ENCODE measurements at places on chromosomes 16 and 17.
A peak's percentile ranks its signal among the peaks of the same experiment; 100 is the strongest.

- DNase-seq = no peak
These were observed 15.7 kb upstream of the GFOD2 start for GRCh38 chr16:67734731-67735201.

GRCh38 chr17:78739331-78739931, 42.6 kb downstream of the CYTH1 start:
- DNase-seq = no peak

GRCh38 chr17:31072186-31072585, 22.6 kb upstream of the NF1 start:
- peak; percentile 98 for DNase-seq

GRCh38 chr16:333406-334094, 19.0 kb downstream of the AXIN1 start:
- DNase-seq = no peak

- no peak for DNase-seq
These were observed 17.4 kb downstream of the RNF213 start for GRCh38 chr17:80277751-80278671.

- no peak for DNase-seq
These were observed 21.3 kb downstream of the NECAB2 start for GRCh38 chr16:83989300-83989699.

GRCh38 chr16:54503011-54503855, 216.6 kb upstream of the IRX3 start:
- no peak for DNase-seq

DNA sequence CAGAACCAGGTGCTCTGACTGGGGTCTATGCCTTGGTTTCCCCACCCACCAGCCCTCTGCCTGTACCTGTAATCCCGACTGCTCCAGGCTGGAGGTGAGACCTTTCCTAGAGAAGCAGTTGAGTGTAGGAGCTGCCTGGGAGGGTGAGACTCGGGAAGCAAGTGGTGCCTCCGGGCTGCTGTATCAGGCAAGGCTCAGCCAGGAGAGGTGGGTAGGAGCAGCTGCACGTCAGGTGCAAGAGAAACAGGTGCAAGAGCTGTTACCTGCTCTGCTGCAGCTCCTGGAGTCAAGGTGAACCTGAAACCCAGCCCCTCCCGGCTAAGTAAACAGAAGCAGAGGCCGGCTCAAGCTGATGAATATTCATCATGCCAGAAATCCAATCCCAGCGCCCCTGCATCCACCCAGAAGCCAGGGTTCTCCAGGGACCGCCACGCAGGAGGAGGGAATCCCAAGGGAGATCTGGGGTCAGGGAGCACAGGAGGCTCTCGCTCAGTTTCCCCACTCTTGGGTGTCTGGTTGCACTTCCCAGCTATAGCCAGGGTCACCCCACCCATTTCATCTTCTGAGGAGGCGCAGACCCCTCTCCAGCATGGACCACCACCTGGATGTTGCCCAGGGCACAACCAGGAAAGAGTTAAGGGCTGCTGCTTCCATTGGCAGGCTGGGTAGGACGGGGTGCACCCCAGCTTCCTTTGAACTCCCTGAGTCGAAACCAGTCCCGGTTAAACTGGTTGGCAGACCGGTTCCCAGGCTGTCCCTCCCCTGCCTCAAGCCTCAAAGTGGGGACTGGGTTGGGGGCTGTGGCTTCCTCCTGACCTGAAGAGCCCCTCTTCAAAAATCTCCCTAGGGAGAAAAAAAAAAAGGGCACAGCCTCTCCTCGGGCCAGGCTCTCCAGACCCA, at the start of gene PRR15L:
TSS of gene PRR15L (minus strand) at position 293 of the 900 bp plus-strand sequence. CDS start 4,649 bp downstream, outside the sequence.
- no peak for DNase-seq

GRCh38 chr17:31902693-31903092, 1.2 kb upstream of the UTP6 start:
- DNase-seq = no peak

- no peak for DNase-seq
These were observed 9.2 kb downstream of the NECAB2 start for GRCh38 chr16:83977056-83977815.

DNA sequence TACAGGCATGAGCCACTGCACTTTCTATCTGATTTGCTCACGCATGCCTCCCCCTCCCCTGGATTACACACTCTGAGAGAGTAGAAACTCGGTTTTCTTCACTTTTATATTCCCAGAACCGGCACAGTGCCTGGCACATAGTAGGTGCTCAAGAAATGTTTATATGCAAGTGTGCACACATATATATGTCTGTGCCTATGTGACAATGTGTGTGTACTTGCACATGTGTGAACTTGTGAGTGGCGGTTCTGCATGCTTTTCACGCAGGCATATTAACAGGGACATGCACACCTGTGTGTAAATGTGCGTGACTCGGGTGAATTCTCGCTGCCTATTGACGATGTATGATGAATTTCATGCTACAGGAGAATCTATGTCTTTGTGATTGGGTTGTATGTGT, 22.1 kb upstream of the IL21R start:
- DNase-seq = no peak

- DNase-seq = no peak
These were observed 31.3 kb downstream of the SPOP start for GRCh38 chr17:49646391-49647255.
